Natural killer cell treated with Interleukin-12 subunit alpha and Interleukin-12 subunit beta and Interleukin-15 and Interleukin-18, amount 100 ng/mL, for 72 hours (primary cell): ENCODE measurements at places on chromosomes 7 and 10.

DNA sequence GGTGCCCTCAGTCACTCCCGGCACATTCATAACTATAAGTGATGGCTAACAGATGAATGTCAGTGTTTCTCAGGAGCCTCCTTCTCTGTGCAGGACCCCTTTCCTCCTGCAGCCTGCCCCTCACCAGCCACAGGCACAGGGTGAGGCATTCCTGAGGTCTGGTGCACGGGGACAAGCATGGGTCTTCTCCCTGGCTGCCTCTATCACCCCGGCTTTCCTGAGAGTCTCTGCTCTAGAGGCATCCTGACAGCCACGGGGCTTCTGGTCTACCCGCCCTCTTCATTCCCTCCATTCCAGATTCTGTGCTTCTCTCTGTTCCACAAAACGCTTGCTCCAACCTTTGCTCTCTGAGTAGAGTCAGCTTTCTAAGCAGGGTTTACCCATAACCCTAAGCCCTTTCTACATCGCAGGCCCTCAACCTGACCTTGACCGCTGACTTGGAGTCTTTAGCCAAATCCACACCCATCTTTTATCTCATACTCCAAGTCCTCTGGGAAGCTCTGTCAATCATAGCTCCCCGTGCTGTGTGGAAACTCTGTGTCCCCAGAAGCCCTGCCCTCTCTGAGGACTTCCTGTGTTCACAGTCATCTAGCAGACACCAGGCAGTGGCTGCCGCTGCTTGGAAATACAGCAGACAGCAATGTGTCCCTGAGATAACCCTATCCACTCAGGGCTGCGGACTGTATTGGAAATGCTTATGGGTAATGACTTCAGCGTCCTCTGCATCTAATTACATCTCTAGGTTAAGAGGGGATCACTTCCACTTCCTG, 159.0 kb downstream of the SFMBT2 start:
- DNase-seq = no peak

DNA sequence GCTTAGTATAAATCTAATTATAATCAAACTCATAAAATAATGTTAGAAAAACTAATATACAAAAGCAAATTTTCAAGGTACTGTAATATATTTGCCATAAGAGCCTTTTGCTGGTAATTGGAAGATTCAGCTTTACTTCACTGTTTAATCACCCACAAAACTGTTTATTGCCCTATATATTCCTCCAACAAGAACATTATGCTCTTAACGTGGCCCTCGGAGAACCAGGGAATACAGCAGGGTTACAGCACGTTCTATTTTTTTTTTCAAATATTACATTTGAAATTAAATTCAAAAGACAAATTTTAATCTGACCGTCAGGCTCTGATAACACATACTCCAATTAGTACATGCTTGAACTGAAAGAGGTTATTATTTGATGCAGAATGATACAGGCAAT, 336.3 kb upstream of the LRRN3 start:
- DNase-seq = no peak

DNA sequence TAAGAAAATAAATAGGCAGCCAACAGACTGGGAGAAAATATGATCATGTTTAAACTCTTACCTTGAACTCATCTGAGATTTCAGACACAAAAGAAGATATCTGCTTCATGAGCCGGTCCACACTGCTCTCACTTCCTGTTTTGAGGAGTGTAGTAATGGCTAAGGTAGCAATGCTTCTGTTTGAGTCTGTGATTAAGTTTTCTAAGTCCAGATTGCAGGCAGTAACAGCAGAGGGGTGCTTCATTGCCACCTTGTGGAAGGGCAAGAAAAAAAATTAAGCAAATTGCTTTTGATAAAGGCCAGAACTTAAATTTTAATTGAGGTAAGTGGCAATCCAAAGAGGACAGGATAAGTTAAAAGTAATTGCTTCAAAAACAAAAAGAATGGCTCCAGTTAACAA, 69.1 kb downstream of the MEST start:
- no peak for DNase-seq

- no peak for DNase-seq
These were observed 46.8 kb upstream of the C10orf120 start for GRCh38 chr10:122746408-122746807.

DNA sequence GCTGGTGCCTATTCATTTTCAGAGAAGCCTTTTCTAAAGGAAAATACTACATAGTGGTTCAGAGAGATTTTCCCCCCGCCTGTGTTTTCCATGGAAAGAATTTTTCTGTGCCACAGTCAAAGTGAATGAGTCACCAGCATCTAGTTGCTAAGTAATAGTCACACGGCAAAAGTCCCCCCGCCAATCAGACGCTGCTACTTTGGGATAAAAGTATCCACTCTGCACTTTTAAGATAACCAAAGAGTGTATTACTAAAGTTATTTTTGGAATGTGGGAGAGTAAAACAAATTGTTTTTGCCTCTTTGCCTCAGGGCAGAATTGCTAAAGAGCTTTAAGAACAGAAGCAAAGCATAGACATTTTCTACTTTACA, 23.5 kb downstream of the ABLIM1 start:
- DNase-seq = no peak

GRCh38 chr10:21995557-21995956, 8.0 kb downstream of the DNAJC1 start:
- DNase-seq = no peak

GRCh38 chr7:37759526-37759925, 76.0 kb downstream of the GPR141 start:
- no peak for DNase-seq

- no peak for DNase-seq
These were observed 360.1 kb downstream of the TNS3 start for GRCh38 chr7:47221826-47222225.
